Cardiac muscle cell (in vitro differentiated cells and primary cell): ENCODE measurements at places on chromosomes 6 and 20. TPM values are rescaled to one million over a fixed set of nuclear protein-coding genes. Genes with fewer than 3 reads are reported as not detected.
A peak's percentile ranks its signal among the peaks of the same experiment; 100 is the strongest.

DNA sequence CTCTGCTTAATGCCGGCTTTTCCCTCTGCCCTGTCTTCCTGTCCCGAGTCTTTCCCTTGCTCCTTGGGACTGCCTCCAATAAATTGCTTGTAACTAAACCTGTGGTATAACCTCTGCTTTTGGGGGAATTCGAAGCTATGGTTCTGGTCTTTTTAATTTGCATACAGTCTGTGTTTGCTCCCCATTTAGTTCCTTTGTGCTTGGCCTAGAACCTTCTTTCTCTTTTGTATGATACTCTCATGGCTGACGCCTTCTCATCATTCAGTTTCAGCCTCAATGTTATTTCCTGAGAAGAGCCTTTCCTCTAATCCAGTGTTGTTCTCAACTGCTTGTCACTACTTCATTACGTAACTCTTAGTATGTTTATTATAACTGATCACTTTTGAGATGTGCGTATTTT is 248.0 kb downstream of the PHF3 start:
- H3K4me1 ChIP-seq = no peaks in the 10 kb centered on the region
- no peaks in the 10 kb centered on the region for H3K36me3 ChIP-seq
- no peaks in the 10 kb centered on the region for H3K27me3 ChIP-seq
- no peak for DNase-seq
- H3K4me3 ChIP-seq = no peak overlapping the region

DNA sequence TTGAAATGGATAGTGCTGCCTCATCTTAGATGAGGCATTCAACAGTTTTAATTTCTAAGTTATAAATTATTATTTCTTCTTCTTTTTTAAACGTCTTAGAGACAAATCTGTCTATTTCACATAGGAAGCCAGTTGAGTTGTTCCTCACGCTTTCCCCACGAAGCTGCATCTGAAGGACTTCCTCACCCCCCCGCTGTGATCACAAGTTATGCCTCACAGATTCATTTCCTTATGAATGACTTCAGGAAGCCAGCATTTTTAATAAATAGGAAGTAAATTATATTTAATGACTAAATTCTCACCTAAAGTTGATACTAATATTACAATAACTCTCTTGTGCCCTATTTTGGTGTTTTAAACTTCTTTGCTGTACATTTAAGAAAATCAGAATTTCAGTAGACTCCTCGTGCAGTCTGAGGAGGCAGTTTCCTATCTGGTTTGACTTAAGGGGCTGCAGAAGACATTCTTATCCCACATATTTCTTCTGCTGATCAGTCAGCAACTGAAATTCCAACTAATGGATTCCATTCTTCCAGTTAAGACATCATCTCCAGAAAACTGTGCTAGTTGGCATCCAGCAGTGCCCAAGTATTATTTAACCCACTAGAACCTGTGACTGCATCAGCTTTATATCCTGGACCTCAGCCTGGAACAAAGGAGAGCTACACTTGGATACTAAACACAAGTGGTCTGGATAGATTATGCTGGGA is 182.7 kb upstream of the CCN2 start:
- no peaks in the 10 kb centered on the region for H3K36me3 ChIP-seq
- H3K27ac ChIP-seq = no peak overlapping the region
- H3K27me3 ChIP-seq = no peaks in the 10 kb centered on the region
- H3K4me1 ChIP-seq = peaks cover 9% of the 10 kb centered on the region
- H3K4me3 ChIP-seq = no peak overlapping the region

- H3K36me3 ChIP-seq = peaks cover 3% of the 10 kb centered on the region
- no peaks in the 10 kb centered on the region for H3K27me3 ChIP-seq
- no peaks in the 10 kb centered on the region for H3K4me1 ChIP-seq
- H3K27ac ChIP-seq = no peak overlapping the region
- no peak overlapping the region for H3K4me3 ChIP-seq
These were observed 8.8 kb downstream of the CDKAL1 start for GRCh38 chr6:20542927-20543602.

DNA sequence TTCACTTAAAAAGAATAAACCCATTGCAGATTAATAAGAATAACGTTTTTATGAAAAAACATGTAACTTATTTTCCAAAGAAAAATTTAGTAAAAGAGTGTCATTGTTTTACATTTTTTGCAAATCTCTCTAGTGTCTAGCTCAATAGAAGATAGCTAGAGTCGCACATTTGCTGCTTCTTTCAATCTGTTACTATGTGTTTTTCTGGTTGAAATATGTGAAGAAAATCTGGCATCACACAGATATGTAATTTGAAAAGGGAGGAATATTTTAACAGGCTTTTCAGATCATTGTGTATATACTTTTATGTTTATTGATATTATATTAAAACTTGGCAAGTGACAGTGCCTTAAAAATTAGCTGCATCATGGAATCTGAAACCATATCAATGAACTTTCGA is 9.1 kb downstream of the CCN6 start:
- H3K4me1 ChIP-seq = no peaks in the 10 kb centered on the region
- no peak overlapping the region for H3K4me3 ChIP-seq
- H3K36me3 ChIP-seq = no peaks in the 10 kb centered on the region
- no peak overlapping the region for H3K27ac ChIP-seq
- no peak for DNase-seq

DNA sequence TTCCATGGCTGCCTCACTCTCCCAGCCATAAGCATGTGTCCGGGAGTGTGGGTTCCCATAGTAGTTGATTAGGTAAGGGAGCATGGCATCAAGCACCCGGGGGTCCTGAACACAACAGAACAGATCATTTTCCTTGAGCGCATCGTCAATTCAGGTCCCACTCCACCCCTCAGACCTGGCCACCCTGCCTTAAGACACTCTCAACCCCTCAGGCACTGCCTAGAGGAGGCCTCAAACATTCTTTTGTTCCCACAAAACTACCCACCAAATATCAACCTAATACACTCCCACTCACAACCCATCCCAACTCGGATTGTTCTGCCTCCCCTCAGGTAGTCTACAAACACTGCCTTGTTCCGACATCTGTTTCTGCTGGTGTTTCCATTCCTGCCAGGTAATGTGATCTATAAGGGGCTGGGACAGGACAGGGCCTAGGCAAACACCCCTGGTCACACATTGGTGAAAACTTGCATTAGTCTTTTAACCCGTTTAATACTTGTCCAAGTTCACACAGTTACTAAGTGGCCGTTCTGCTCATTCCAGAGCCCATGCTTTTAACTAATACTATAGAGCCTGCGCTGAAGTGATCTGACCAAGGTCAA is 1.4 kb downstream of the NFS1 start:
- no peaks in the 10 kb centered on the region for H3K27me3 ChIP-seq
- H3K27ac ChIP-seq = peak overlapping the region; percentile 92
- H3K36me3 ChIP-seq = peaks cover 19% of the 10 kb centered on the region

Gene BTN3A1
- total RNA-seq = 1.2 and 3.5 TPM in 2 replicates

- no peak overlapping the region for H3K4me3 ChIP-seq
- DNase-seq = peak; percentile 66
- no peaks in the 10 kb centered on the region for H3K36me3 ChIP-seq
- no peaks in the 10 kb centered on the region for H3K4me1 ChIP-seq
These were observed 27.8 kb downstream of the SLC23A2 start for GRCh38 chr20:4973330-4974097.

- DNase-seq = no peak
- H3K27me3 ChIP-seq = no peaks in the 10 kb centered on the region
- H3K4me1 ChIP-seq = peaks cover 17% of the 10 kb centered on the region
These were observed 133.2 kb upstream of the RPS6KA2 start for GRCh38 chr6:166760288-166760687.

Gene SGK2
- 0.88 and 2.4 TPM in 2 replicates for total RNA-seq

DNA sequence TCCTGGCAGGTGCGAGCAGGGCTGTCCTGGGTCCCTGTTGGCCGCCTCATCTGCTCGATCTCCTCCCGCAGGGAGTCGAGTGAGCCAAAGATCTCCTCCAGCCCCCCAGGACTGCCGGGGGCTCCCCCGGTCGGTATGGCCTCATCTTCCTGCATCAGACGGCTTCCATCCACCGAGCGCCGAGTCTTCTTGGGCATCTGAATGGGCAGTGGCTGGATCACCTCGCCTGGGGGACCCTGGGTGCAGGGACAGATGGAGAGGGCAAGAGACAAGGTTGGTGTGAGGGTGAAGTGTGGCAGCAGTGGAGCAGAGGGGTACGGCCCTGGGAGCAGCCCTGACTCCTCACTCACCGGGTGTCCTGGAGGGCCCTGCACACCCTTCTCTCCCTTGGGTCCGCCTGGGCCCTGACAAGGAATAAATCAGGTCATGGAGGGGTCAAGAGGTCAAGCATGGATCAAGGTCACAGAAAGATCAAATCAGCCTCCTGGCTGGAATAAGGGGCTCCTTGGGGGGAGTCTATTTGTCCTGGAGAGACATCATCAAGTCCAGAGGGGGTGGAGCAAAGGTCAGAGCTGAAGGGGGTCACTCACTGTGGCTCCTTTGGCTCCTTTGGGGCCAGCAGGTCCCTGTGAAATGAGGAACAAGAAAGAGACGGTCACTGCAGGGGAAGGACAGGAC is 26.5 kb downstream of the COL11A2 start:
- H3K36me3 ChIP-seq = peaks cover 4% of the 10 kb centered on the region
- H3K27ac ChIP-seq = no peak overlapping the region
- H3K4me1 ChIP-seq = no peaks in the 10 kb centered on the region
- H3K27me3 ChIP-seq = no peaks in the 10 kb centered on the region
- no peak overlapping the region for H3K4me3 ChIP-seq
- no peak for DNase-seq

DNA sequence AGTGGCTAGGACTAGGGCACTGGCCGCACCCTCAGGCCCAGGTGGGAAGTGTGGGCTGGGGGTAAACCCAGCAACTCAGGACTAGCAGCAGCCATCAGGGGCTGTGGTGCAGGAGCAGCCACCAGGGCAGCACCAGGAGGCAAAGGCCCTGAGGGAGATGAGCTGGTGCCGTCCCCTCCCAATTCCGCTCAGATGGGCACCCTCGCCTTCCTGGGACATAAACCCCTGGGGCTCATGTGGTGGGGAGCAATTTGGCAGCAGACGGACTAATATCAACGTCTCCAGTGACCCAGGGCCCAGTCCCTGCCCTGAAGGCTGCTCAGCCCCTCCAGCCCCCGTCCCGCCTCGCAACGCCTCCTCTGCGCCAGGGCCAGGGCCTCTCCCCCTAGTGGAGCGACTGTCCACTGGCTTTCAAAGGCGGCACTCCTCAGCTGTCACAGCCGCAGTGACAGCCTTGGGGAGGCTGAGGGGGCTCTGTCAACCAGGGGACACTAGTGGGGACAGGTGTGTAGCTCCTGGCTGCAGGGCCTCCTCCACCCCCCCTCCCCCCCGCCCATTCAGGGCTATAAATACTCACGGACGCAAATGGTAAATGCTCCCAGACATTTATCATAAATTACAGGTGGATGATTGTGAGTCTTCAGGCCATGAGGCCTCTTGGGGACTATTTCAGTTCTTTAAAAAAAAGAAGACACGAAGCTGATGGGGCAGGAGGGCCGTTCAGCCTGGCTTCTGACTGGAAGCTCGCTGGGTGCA is 349.9 kb downstream of the ZFAND3 start:
- no peaks in the 10 kb centered on the region for H3K4me1 ChIP-seq
- H3K36me3 ChIP-seq = no peaks in the 10 kb centered on the region
- H3K27ac ChIP-seq = no peak overlapping the region
- no peak for DNase-seq
- H3K4me3 ChIP-seq = no peak overlapping the region
- H3K27me3 ChIP-seq = no peaks in the 10 kb centered on the region

Gene RNF217
- 20.6 and 27.1 TPM in 2 replicates for total RNA-seq

GRCh38 chr6:10272591-10272990 is 142.3 kb downstream of the TFAP2A start:
- H3K36me3 ChIP-seq = no peaks in the 10 kb centered on the region
- H3K27me3 ChIP-seq = peaks cover 36% of the 10 kb centered on the region
- no peak overlapping the region for H3K4me3 ChIP-seq

Gene TMEM242
- 6.3 and 8.7 TPM in 2 replicates for total RNA-seq

DNA sequence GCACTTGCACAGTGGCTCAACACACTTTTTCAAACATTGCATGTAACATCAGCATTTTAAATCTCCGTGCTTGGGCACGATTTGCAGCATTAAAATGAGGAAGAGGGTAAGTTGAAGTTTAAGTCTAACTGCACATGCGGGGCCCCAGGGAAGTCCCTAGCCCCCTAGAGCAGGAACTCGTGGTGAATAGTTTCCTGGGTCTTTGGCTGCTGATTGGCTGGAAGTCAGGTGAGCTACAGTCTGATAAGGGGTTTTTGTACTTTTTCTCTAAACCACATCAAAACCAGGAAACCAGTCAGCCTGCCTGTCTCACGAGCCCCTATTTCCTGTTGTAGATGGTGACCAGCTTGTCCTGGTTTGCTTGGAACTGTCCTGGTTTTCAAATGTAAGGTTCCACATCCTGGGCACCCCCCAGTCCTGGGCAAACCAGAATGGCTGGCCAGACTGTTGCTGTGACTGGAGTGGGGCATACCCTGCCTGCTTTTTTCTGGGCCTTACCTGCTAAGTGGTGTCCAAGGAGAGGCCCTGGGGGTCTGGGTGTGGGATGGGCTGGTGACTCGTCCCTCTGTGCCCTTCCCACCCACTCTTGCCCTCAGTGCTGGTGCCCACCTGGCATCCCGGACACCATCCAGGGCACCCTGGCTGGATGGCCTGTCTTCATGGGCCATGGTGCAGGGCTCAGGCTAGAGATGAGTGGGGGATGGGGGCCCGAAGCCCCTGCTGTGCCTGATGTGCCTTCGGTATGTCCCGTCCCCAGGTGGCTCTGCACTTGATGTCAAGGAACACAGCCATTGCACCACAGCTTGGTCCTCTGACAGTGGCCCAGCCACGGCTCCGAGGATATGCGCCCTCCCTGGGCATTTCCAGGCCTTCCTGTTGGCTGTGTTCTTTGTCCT is 31.8 kb downstream of the SUN5 start:
- peak overlapping the region; percentile 96 for H3K27ac ChIP-seq
- H3K4me1 ChIP-seq = peaks cover 16% of the 10 kb centered on the region
- DNase-seq = no peak

GRCh38 chr6:125201961-125202729 is 48.6 kb downstream of the TPD52L1 start:
- no peak overlapping the region for H3K4me3 ChIP-seq
- peaks cover 12% of the 10 kb centered on the region for H3K4me1 ChIP-seq
- no peak overlapping the region for H3K27ac ChIP-seq
- peak; percentile 97 for DNase-seq
- H3K27me3 ChIP-seq = no peaks in the 10 kb centered on the region

DNA sequence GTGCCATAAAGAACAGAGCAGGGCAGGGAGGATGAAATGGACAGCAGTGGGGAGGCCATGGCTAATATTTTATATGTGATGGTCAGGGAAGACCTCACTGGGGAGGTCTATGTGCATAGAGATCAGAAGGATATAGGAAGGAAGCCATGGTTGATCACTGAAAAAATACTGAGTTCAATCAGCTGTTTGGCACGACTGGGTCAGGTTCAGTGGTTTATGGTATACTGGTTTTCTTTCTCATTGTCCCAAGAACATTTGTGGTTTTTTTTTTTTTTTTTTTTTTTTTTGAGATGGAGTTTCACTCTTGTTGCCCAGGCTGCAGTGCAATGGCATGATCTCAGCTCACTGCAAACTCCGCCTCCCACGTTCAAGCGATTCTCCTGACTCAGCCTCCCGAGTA is 78.3 kb upstream of the TIAM2 start:
- DNase-seq = no peak
- peaks cover 23% of the 10 kb centered on the region for H3K27me3 ChIP-seq
- H3K36me3 ChIP-seq = no peaks in the 10 kb centered on the region
- no peaks in the 10 kb centered on the region for H3K4me1 ChIP-seq
- H3K4me3 ChIP-seq = no peak overlapping the region

GRCh38 chr6:159616456-159616855 is 76.6 kb downstream of the SOD2 start:
- H3K4me3 ChIP-seq = no peak overlapping the region
- no peak for DNase-seq
- no peaks in the 10 kb centered on the region for H3K4me1 ChIP-seq
- H3K27ac ChIP-seq = no peak overlapping the region
- no peaks in the 10 kb centered on the region for H3K27me3 ChIP-seq

GRCh38 chr20:62782149-62782892 is 14.0 kb upstream of the MRGBP start:
- H3K27me3 ChIP-seq = no peaks in the 10 kb centered on the region
- H3K4me1 ChIP-seq = peaks cover 11% of the 10 kb centered on the region
- H3K36me3 ChIP-seq = no peaks in the 10 kb centered on the region
- no peak overlapping the region for H3K27ac ChIP-seq

Gene KIAA0408
- total RNA-seq = 0.07 and 0.27 TPM in 2 replicates
